COR-L47 (cell line): ENCODE measurements at places on chromosomes 7 and 10.

- no peak for DNase-seq
Observed at GRCh38 chr7:26620352-26620751, 244.0 kb downstream of the SKAP2 start.

GRCh38 chr7:66043681-66044497, 31.7 kb upstream of the ASL start:
- DNase-seq: no peak

GRCh38 chr7:80097756-80098155, 36.9 kb upstream of the GNAI1 start:
- no peak for DNase-seq

- no peak for DNase-seq
Observed at GRCh38 chr7:1809601-1810258, 139.7 kb downstream of the ELFN1 start.

- no peak for DNase-seq
Observed at GRCh38 chr7:38411404-38411803, 138.0 kb upstream of the TARP start.

- no peak for DNase-seq
Observed at GRCh38 chr7:94738071-94738470, 82.1 kb upstream of the SGCE start.

GRCh38 chr7:80764132-80764531, 125.7 kb downstream of the CD36 start:
- DNase-seq: no peak

DNA sequence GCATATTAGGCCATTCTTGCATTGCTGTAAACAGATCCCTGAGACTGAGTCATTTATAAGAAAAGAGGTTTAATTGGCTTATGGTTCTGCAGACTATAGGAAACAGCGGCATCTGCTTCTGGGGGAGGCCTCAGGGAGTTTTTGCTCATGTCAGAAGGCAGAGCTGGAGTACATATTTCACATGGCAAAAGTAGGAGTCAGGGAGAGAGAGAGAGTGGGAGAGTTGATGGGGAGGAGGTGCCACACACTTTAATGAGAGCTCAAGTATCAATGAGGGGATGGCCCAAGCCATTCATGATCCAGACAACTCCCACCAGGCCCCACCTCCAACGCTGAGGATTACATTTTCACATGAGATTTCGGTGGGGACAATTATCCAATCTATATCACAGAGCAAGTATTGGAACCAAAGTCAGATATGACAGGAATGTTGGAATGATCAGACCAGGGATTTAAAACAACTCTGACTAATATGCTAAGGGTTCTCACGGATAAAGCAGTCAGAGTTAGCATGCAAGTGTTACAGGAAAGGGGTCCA, 795.3 kb upstream of the CELF2 start:
- no peak for DNase-seq

- DNase-seq: no peak
Observed at GRCh38 chr7:74020390-74020789, 7.6 kb upstream of the ELN start.

DNA sequence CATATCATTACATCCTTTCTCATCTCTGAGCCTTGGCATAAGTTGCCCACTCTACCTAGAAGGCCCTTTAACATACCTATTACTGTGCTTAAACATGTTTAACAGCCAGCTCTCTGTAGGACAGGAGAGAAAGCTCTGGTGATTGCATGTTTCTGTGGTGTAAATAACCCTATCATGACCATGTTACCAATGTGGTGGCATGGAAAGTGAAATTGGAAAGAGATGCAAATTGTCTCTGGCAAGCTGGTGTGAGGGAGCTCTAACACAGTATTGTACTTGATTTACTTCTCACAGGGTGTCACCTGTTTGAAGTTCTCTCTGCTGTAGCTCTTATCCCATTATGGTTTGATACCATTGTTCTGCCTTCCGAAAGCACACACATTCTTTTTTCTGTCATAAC, 231.8 kb upstream of the DKK1 start:
- DNase-seq: no peak

- no peak for DNase-seq
Observed at GRCh38 chr10:6406220-6407033, 173.6 kb downstream of the PRKCQ start.

DNA sequence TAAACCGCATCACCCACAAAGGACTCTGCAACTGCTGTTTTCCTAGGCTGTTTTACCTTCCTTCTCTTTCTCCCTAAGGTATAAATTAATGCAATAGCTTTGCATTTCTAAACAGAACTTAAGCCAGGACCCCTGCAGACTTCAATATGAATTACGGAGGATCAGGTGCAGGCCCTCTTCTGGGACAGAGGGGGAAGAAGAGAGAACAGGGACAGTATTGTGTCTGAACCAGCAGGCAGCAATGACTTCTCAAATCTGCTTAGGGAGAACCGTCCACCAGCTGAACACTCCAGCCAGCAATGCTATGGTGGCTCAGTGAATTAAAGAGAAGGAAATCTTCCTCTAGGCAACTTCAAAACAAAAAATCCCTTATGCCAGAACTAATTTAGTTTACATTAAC, 35.7 kb downstream of the POLR3A start:
- DNase-seq: no peak

GRCh38 chr7:13898957-13899670, 90.4 kb downstream of the ETV1 start:
- DNase-seq: no peak

DNA sequence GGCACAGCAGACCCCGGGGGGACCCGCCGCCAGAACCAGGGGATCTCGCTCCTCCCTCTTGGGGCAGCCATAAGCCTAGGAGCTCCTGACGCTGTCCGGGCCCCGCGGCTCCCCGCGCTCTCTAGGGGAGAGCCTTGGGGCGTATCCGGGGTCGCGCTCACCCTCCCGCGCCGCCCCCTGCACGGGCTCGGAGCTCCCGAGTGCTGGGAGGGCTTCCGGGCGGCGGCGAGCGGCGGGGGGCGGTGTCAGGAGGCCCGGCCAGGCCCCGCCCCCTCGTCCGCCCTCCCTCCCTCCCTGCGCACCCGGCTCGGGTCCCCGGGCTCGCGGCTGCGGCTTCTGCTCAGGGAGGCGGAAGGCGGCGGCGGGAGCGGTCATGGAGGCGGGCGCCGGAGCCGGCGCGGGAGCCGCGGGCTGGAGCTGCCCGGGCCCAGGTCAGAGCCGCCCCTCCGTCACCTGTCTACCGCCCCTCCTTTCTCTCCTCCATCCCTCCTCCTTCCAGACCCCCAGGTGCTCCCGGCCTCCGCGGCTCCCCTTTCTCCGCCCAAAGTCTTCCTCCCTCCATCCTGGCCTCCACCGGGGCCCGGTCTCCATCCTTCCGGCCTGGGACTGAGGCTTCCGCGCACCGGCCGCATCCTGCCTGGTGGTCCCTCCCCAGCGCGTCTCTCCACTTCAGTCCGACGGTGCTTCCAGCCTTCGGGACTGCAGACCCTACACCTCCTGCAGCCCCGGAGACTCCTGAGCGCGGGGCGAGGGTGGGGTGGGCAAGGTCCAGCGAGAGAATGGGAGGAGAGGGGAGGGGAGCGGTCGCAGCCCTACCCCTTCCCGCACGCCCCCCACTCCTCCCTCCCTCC, at the start of gene CCDC136:
Gene CCDC136 (plus strand): TSS at position 848 of the 851 bp plus-strand sequence. CDS start 444 bp downstream, outside the sequence.
- peak; percentile 47 for DNase-seq

DNA sequence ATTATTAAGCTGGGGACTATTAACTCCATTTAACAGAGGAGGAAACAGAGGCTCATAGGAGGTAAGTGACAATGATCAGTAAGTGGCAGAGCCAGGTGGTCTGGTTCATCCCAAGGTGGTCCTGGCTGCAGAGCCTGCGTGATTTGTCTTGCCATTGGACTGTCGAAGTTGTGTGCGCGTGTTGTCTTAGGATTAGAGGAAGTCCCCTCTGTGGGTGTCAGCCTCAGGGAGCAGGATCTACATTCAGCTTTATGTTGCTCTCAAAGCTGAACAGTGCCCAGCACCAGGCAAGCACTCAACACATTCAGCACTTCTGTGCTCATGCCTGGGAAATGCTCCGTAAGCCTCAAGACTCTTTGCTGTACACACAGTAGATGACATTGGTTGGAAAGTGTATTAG, 139.5 kb downstream of the HERPUD2 start:
- no peak for DNase-seq

DNA sequence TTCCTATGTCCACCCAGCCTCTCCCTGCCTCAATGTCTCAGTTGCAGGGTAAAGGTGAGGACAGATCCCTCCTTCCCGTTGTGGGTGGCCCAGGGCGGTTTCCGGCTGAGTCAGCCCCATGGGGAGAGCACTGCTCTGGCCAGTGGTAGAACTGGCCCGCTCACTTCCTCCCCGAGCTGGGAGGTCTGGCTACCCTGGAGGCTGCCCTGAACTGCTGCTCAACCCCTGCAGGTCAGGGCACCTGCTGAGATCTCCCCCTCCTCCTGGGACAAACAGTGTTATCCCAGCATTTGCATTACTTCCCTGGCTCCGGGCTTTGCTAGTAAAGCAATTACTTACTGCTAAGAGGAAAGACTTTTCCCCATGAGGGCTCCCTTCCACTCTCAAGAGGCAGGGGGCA, 21.4 kb upstream of the IMPDH1 start:
- DNase-seq: no peak

GRCh38 chr7:21850531-21851285, 95.0 kb downstream of the CDCA7L start:
- no peak for DNase-seq

GRCh38 chr10:132001238-132001972, 19.7 kb upstream of the BNIP3 start:
- DNase-seq: peak; percentile 45

DNA sequence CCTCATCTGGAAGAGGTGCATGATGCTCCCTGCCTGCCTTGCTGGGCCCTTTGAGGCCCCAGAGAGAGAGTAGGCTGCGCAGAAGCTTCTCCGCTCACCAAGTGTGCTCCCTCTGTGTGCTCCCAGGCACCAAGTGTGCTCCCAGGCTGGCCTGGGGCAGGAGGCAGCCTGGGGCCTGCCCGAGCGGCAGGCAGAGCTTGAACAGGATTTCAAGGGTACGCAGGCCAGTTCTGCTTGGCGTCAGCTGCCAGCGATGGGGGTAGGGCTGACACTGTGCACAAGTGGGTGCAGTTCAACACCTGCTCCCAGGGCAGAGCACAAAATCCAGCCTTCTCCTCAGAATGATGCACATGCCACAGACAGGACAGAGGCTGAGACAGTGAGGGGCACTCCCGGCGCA, 119.7 kb downstream of the FAM53B start:
- no peak for DNase-seq

DNA sequence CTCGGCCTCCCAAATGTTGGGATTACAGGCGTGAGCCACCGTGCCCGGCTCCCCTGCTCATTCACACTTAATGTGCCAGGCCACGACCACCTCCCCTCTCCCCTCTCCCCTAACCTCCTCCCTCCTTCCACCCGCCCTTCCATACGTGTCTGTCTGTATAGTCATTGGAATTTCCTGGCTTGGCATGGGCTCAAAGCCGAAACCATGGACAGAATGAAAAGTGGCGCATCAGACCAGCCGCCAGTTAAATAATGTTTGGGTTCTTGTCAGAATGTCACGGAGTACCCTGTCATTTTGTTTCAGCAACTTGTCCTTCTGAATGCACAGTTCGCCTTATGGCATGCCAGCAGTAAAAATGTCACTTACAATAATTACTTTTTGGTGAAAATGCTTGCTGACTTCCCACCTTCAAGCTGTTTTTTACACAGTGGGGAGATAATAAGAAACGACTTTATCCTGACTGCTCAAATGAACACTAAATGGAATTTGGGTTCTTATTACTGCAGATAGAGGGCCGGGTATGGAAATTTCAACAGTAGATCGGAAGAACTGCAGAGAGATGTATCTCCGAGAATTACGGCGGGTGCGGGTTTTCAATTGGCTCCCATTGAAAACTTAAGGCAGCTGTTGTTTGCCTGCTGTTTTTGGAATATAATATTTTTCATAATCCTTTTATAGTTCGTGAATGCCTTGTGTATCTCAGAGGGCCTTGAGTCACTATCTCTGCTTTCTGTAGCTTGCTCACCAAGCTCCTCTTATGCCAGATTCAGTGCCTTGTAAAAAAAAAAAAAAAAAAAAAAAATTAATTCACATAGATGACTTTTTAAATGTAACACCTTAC, 65.5 kb upstream of the SH2B2 start:
- no peak for DNase-seq

GRCh38 chr7:22154143-22154529, 202.8 kb downstream of the RAPGEF5 start:
- DNase-seq: no peak

- no peak for DNase-seq
Observed at GRCh38 chr10:114874827-114875411, 53.3 kb downstream of the FHIP2A start.

GRCh38 chr10:112919721-112920120, 30.3 kb upstream of the TCF7L2 start:
- DNase-seq: no peak

GRCh38 chr10:62742536-62743061, 61.9 kb upstream of the ADO start:
- no peak for DNase-seq

DNA sequence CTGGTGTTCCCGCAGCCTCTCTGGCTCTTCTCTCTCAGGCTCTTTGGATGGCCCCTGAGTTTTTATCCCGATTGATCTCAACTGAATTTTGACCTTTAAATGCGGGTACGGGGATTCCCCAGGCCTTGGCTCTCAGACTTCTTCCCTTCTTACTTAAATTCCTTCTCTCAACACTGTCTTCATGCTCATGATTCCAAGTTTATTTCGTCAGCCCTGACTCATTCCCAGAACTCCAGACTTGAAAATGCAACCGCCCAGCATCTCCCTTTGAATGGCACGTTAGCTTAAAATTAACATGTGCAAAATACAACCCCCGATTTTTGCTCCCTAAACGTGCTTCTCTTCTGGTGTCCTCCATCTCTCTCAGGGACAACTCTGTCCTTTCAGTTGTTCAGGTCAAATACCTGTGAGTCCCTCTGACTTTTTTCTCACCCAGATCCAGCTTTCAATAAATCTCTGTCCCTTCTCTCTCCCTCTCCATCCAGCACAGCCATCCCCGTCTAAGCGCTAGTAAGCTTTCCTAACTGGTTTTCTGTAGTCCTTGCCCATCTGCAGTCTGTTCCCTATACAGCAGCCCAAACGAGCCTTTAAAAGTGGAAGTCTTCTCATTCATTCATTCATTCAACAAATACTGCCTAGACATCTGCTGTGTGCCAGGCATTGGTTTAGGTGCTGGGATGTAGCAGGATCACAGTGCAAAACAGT, 7.1 kb downstream of the HECW1 start:
- DNase-seq: no peak

- DNase-seq: no peak
Observed at GRCh38 chr10:127899766-127900387, 7.0 kb upstream of the PTPRE start.

GRCh38 chr10:133260895-133261725, 15.6 kb downstream of the ADAM8 start:
- peak; percentile 46 for DNase-seq
